ENCODE measurements at places on chromosomes 6 and 20.
A peak's percentile ranks its signal among the peaks of the same experiment; 100 is the strongest.

DNA sequence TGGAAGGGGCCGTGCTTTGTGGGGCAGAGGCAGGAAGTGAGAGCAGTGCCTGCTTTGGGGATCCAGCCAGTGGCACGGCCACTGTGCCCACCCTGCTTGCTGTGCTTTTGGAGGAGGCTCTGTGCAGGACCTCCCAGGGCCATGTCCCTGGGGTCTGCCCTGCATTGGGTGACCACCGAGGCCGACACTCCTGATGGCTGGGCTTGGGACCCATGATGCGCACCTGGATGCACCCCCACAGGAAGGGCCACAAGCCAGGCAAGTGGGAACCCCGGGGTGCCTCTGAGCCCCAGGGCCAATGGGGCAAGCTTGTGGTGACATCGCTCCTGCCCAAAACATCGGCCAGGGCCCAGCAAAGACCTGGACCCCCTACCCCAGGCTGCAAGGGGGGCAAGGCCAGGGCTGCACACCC, 738.6 kb upstream of the GJE1 start:
- no peak for DNase-seq

GRCh38 chr6:155473741-155474140, 18.1 kb upstream of the NOX3 start:
- no peak for DNase-seq

DNA sequence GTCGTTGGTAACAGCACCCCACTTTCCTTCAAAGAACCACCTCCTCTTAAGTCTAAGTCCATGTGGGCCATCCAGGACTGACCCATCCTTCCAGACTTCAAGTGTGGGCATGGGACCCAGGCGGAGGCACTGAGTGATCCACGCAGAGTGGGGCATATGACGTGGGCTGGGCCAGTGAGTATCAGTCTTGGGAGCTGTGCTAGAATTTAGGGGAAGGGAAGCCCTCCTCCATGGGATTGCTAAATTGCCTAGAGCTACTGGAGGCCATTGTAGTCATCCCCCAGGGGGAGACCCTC, 35.3 kb upstream of the KCNB1 start:
- DNase-seq: no peak

- DNase-seq: no peak
Measured at GRCh38 chr6:21132856-21133838, 460.4 kb upstream of the SOX4 start.

- DNase-seq: no peak
Measured at GRCh38 chr20:37856932-37857660, 45.8 kb upstream of the VSTM2L start.

- DNase-seq: no peak
Measured at GRCh38 chr6:125665295-125665814, 84.1 kb upstream of the HEY2 start.

DNA sequence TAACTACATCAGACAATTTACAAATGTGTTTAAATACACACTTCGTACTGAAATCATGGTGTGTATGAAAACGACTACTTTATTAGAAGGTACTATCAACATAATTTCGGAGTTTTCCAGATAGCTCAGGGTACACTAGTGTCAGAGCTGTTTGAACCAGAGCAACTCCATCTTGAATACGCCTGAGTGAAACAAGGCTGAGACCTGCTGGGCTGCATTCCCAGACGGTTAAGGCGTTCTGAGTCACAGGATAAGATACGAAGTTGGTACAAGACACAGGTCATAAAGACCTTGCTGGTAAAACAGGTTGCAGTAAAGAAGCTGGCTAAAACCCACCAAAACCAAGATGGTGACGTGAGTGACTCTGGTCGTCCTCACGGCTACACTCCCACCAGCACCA, 167.6 kb downstream of the THBS2 start:
- no peak for DNase-seq

GRCh38 chr6:161584051-161584450, 310.2 kb upstream of the AGPAT4 start:
- DNase-seq: no peak

DNA sequence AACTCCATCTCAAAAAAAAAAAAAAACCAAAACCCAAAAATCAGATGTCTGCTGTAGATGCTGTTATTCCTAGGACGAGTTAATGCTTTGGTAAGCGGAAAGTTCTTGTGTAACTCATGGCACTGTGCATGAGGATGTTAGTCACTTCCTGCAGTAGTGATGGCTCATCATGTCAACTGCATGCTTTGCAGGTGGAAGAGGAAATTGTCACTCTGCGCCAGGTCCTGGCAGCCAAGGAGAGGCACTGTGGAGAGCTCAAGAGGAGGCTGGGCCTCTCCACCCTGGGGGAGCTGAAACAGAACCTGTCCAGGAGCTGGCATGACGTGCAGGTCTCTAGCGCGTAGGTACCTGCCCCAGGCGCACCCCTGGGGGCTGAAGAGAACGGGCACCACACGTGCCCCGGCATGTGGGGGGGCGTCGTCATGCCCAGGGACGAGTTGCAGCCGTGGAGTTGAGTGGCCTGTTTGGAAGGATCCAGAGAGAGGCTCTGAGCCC, 8.5 kb downstream of the TPD52L2 start:
- no peak for DNase-seq

DNA sequence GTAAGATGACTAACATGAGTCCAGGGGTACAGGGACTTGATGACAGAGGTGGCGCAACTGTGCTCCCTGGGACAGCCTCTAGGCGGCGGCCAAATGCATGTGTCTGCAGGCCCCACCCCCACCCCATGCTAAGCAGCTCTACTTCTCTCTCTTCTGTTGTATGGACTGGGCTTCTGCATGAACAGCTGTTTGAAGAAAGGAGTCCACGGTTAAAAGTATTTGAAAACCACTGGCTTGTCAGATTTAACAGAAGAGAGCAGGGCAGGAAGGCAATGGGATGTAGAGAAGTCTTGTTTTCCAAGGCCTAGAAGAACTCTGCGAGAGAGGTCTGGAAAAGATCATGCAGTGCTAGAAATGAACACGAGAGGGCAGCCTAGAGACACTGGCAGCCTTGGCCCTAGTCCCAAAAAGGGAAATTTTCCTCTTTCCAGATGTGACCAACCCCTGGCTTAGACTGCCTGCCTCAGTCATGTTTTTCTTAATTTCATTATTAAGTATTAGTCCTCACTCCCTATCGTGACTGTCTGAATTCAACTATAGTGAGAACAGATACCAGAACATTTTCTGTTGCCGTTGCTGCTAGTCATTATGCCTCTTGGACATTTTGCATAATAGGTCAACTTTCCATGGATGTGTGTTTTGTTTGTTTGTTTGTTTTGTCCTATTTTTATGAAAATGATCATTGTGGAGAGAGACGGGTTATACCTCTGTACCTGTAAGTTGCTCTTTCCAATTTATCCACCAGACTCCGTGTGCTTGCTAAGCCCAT, 265.0 kb downstream of the ADGRG6 start:
- peak; percentile 82 for DNase-seq

GRCh38 chr6:138981416-138981815, 6.6 kb downstream of the REPS1 start:
- no peak for DNase-seq

DNA sequence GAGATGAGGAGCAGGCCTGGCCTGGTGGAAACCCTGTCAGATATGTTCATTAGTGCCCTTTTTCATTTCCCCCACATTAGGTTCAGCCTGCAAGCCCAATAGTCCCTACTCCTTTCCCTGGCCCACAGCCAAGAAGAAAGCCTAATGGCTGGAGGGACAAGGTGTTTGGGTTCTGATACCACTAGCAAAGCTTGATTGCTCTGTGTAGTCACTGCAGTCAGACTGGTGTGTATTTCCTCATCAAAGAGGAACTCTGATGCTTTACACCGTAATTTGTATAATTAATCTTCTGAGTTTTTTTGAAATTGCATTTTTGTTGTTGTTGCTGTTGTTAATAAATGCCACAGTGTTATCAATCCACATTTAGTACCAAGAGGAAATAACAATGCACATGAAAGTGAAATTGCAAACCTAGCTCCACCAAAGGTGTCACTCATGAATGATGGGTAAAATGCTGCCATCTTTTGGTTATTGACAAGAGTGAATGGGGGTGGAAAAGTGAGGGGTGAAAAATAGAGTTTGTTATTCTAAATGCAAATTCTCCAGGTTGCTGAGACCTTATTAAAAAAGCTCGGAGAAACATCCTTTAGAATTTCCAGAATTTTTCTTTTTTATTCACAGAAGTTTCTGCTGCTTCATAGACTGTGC, 320.2 kb upstream of the POU3F2 start:
- no peak for DNase-seq

GRCh38 chr6:145865175-145865574, 50.6 kb upstream of the FBXO30 start:
- no peak for DNase-seq
